ENCODE measurements at places on chromosomes 3 and 15.

- no peak for DNase-seq
These were observed 40.8 kb downstream of the KLHL25 start for GRCh38 chr15:85753791-85754452.

GRCh38 chr3:123758081-123758564 lies 126.0 kb downstream of the MYLK start:
- DNase-seq = peak; percentile 97

GRCh38 chr15:60212536-60212935 lies 185.2 kb downstream of the ANXA2 start:
- DNase-seq = peak; percentile 31

- peak; percentile 60 for DNase-seq
These were observed 54.8 kb upstream of the VGLL4 start for GRCh38 chr3:11698326-11699082.

DNA sequence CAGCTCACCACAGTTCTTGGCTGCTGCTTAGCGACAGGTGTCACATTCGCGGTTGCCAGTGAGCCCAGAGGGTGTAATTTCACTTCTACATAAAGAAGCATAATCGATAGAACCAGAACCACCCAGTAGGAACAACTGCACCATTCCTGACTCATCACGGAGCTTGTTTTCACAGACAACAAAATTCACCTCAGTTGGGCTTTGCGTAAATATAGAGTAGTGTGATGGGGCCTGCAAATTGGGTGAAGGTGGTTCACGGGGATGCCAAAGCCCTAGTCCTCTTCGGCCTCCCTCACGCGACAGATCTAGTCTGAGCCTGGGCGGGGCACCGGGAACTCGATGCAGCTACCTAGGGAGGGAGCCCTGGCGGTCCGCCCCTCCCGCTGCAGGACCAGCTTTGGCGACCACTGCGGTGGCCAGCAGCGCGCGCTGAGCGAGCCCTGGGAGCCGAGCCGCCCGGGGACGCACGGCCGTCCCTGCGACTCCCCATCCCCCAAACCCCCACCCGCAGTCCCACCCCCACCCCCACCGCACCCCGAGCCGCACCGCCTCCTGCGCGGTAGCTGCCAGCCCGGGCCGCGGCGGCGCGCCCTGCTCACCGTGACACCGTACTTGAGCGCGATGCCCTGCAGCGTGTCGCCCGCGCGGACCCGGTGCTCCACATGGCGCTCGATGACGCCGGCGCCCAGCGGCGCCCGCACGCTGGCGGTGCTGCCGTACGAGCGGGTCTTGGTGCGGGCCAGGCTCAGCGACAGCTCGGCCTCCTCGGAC lies 519 bp downstream of the LYSMD2 start:
- no peak for DNase-seq

DNA sequence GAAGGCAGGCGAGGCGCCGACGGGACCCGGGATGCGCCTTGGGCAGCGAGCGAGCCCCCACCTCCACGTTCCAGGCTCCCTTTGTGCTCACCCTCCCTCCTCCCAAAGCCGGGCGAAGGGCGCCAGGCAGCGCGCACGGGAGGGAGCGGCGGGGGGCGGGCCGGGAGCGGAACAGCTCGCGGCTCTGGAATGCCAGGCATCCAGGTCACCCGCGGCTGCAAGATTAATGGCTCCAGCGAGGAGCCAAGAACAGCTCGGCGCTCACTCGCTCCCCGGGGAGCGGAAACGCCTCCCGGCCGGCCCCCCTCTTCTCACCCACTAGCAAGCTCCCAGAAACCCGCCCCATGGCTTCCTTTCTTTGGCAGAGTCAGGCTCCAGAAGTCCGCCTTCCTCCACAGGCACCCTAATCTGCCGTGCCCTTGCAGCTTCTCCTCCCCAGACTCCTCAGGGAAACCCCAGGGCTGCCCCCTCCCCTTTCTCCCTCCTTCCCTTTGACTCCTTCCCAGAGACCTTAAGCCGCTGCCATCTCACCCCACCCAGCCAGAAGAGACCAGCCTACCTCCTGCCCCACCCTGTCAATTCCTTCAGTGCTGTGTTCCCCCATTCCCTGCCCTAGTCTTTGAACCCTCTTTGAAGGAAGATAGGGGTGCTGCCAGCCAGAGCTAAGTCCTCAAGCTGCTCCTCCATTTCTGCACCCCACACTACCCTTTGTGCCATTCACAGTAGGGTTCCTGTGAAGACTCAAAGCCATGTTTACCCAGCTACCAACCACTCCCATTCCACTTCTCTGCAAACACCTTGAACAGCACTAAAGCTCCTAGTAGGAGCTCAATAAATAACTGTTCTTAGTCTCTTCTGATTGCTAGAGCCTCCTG lies 9.9 kb downstream of the AMOTL2 start:
- peak; percentile 99 for DNase-seq

DNA sequence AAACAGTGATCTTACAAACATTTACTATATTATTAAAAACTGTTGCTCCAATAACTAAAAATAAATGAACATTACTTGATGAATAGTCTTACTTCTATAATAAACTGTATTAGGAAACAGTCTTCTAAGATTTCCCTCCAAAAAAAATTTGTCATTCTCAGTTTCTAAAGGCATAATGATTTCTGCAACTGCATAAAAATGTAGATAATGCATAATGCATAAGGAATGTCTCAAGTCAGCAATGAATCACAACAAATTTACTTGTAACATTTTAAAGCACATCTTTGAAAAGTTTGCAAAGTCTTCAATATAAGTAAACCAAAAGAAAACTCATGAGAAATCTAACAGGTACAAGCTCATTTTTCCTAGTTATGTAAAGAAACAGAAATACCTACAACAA lies 113.5 kb downstream of the VPS13C start:
- peak; percentile 15 for DNase-seq

DNA sequence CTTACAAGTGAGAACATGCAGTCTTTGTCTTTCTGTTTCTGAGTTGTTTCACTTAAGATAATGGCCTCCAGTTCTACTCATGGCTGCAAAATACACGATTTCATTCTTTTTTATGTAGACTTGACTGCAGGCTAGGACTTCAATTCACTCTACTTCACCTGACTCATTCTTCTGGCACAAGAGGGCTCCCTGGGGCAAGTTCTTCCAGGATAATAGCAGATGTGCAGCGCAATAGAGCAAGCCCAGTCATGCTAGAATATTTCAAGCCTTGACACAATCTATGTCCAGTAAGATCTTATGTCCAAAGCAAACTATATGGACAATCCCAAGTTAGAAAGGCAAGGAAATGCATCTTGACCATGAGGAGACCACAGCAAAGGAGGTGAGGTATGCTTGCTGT lies 211.7 kb upstream of the GADL1 start:
- peak; percentile 90 for DNase-seq

DNA sequence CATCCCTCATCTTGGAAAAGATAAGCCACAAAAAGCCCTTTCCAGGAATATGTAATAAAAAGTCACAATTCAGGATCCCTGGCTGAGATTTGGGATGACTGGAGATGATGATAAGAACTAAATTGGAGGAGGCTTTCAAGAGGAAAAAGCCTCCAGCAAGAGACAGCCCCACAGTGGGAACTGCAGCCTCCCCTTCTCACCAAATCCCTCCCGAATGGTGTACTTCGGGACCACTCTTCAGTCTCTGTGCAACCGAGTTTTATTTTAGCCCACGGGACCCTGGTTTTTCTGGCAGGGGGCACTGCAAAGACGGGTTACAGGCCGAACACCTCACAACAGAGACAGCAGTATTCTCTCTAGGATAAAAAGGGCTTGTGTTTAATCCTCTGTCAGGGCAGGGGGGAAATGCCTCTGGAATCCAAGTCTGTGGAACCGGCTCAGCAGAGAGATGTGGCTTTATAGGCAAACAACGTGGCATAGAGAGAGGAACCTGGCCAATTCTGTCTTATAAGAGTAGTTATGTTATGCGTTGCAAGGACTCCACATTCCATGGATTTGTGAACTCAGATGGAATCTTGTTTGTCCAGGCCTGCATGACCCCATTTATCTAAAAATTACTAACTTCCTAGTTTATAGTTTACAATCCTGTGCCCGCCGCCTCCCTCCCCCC lies 1.2 kb upstream of the LMCD1 start:
- peak; percentile 91 for DNase-seq

DNA sequence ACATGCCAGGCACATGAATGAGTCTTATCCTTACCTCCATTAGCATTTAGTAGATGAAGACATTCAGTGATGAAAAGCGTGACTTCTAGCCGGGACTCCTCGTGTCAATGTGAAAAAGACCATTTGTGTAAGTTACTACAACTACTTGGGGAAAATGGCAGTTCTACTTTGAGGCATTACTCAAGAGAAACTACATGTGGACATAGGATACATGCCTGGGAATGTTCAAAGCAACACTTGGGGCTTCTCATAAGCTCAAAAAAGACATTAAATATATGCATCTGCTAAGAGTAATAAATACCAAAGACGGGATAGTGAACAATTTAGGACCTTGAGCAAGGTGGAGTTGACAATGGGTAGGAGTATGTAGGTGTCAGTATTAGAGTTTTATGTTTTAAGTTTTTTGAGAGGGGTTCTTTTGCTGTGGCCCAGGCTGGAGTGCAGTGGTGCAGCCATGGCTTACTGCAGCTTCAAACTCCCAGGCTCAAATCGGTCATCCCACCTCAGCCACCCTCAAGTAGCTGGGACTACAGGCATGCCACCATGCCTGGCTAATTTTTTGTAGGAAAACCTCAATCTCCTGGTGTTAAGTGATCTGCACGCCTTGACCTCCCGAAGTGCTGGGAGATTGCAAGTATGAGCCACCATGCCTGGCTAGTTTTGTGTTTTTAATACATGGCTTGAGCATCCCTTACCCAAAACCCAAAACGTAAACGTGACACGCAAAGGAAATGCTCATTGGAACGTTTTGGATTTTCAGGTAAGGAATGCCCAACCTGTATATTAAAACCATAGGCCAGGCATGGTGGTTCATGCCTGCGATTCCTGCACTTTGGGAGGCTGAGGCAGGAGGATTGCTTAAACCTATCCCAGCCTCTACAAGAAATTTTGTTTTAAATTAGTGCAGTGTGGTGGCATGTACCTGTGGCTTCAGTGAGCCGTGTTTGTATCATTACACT lies 3.9 kb downstream of the RPLP1 start:
- no peak for DNase-seq

DNA sequence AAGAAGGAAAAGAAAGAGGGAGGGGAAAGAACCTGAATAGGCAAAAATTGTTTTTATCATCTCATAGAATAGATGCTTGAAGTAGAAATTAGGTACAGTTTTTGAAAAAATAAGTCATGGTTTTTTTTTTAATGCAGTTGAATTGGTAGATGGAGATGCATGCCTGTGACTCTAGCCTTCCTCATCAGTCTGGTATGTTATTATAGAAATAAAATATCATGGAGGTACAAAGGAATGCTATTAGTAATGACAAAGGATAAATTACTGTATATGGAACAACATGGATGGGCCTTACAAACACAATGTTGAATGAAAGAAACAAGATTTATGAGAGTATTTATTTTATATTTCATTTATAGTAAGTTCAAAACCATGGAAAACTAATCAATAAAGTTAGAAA lies 162.4 kb upstream of the GALNT15 start:
- DNase-seq = peak; percentile 67

GRCh38 chr3:121980450-121980796 lies 41.6 kb downstream of the ILDR1 start:
- DNase-seq = no peak

DNA sequence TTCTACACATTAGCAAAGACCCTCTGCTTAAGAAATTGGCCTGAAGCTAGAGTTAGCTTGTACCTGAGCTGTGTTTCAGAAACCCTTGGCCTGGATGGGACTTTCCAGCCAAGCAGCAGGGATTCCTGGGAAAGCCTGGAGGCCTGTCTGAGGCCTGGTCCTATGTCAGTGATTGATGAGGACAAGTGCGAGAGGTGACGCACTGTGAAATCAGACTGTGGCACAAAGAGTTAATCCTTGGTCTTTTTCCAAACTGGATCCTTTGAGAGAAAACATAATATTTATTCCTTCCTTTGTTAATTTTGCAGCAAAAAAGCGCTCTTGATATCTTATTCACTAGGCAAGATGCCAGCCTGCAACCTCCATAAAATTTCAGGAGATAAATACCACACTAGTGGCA lies 225.0 kb upstream of the ATP11B start:
- DNase-seq = no peak

DNA sequence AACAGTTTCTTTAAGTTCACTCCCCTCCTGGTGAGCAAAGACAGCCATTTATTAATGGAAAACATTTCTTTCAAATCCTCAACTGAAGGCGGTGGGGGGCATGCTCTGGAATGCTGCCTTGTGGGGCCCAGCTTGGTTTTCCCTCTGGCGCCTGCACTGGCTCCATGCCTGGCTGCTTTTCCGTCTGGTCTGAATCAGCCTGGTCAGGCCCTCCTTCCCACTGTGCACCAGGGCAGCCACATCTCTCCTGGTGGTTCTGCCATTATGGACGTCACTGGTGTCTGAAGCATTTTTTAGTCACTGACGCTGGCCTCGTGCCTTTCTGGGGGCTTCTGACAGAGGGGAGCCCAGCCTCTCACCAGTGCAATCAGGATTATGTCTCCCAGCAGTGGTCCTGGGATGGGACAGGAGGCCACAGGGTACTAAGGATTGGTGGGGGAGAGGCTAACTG lies 57.6 kb upstream of the APEH start:
- peak; percentile 63 for DNase-seq

DNA sequence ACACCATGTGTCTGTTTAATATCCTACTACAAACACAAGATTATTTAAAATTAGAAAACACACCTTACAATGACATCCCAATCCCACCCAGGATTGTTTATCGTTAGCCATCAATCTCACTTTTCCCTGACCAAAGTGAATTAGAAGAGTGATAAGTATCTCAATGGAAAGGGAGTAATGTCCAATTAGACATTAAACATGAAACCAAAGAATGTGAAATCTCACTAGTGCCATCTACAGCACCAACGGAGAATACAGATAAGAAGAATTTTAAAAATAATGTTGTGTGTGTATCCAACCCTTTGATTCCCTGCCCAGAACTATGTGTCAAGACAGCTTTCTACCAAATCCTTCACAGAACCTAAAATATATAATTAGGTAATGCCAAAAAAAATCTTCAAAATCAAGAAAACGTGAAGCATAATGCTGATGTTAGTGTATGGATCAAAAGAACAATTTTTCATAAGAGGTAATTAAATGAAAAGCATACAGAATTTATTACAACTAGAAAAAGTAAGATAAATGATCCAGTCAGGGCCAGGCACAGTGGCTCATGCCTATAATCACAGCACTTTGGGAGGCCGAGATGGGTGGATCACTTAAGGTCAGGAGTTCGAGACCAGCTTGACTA lies 64.2 kb downstream of the SCAPER start:
- DNase-seq = peak; percentile 56

DNA sequence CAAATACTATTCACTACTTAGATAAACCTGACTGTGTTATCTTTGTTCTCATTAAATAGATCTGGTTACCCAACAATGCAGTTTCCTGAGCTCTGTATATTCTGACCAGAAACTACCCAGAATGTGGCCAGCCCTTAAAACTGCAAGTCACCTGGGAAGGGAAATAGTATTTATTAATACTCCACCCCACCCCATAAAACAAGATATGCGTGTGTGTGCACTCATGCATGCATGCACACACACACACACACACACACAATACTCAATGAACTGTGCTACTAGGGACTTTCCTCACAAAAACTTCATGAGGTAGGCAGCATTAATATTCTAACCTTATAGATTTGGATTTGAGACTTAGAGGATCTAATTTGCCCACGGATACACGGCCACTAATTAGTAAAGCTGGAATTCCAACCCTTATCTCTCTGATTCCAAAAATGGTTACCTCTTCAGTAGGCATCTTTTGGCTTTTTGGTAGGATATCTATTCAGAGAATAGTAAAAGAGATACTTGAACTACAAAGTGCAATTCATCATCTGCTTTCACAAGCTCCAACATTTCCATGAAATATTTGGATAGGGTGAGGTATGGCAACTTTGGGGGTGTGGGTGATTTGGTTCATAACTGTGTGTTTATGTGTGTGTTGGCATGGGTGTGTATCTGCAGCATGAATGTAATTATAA lies 197.0 kb upstream of the CFAP20DC start:
- DNase-seq = no peak

- peak; percentile 40 for DNase-seq
These were observed 73.4 kb downstream of the CCK start for GRCh38 chr3:42192334-42193200.

Measured in AG10803 (cell line).